ENCODE measurements at places on chromosomes 5 and 9. TPM values are rescaled to one million over a fixed set of nuclear protein-coding genes. Genes with fewer than 3 reads are reported as not detected.

- no peak overlapping the region for H3K27ac ChIP-seq
- H3K36me3 ChIP-seq, result peaks cover 2% of the 10 kb centered on the region
- H3K4me3 ChIP-seq, result no peak overlapping the region
- no peaks in the 10 kb centered on the region for H3K27me3 ChIP-seq
Measured at GRCh38 chr9:127837346-127837745, 17.1 kb downstream of the ENG start.

GRCh38 chr9:35783418-35783817 is 8.0 kb upstream of the NPR2 start:
- H3K27ac ChIP-seq, result no peak overlapping the region
- no peaks in the 10 kb centered on the region for H3K27me3 ChIP-seq
- no peak for DNase-seq
- peaks cover 41% of the 10 kb centered on the region for H3K36me3 ChIP-seq

DNA sequence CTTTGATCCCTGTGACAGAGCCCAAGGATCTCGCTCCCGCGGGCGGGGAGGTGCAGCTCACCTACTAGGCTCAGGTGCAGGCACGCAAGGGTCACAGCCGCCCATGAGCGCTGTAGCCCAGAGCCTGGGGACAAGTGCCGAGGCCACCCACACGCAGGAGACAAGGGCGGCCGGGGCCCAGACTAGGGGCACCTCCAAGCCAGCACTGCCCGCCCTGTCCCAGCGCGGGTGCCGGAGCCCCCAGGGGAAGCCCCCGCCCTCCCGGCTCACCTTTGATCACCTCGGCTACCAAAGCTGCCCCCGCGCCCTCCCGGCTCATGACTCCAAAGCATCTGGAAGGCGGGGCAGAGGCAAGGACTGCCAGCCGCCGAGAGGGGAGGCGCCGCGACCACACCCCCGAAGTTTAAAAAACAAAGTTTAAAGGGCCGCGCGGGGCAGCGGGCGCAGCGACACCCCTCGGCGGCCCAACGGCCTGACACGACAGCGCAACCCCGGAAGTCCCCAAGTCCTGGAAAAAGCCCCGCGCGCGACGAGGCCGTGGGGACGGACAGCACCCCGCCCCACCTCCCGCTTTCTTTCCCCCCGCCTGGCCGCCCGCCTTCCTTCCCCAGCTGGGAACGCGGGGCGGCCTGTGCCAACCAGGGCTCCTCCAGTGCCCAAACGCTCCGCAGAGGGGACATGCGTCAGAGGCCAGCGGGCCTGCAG is 53.0 kb downstream of the CDC14B start:
- H3K4me3 ChIP-seq, result peak overlapping the region; percentile 72
- DNase-seq, result peak; percentile 74
- H3K36me3 ChIP-seq, result no peaks in the 10 kb centered on the region
- H3K4me1 ChIP-seq, result peaks cover 30% of the 10 kb centered on the region

DNA sequence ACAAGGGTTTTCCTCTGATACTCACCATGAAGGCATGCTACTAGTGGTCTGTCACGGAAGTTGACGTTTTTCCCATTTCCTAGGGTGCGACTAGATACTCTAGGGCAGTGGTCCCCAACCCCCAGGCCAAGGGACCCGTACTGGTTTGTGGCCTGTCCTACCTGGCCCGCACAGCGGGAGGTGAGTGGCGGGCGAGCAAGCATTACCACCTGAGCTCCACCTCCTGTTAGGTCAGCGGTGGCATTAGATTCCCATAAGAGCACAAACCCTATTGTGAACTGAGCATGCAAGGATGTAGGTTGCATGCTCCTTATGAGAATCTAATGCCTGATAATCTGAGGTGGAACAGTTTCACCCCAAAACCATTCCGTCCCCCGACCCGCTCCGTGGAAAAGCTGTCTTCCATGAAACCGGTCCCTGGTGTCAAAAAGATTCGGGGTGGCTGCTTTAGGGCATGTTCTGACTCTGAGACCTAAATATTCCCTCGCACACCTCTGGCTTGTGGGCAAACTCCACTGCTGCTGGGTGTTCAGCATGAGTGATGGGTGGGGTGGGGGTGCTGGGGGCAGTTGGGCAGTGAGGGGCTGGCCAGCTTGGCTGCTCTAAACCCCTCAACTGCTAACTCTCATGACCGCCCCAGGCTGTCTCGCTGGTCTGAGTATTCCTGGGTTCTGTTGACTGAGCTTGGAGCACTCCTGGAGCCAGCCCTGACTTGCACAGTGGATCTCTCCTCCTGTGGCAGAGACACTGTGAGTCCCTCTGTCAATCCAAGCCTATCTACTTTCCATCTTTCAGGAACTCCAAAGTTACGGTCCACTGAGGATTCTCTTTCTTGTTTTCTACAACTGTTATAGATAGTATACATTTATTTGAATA is 78.3 kb upstream of the NEK6 start:
- H3K27ac ChIP-seq, result no peak overlapping the region
- no peaks in the 10 kb centered on the region for H3K36me3 ChIP-seq
- no peak for DNase-seq

GRCh38 chr9:76221423-76221822 is 172.8 kb downstream of the RFK start:
- no peak overlapping the region for H3K4me3 ChIP-seq
- H3K27ac ChIP-seq, result no peak overlapping the region
- H3K27me3 ChIP-seq, result peaks cover 4% of the 10 kb centered on the region
- H3K4me1 ChIP-seq, result no peaks in the 10 kb centered on the region

DNA sequence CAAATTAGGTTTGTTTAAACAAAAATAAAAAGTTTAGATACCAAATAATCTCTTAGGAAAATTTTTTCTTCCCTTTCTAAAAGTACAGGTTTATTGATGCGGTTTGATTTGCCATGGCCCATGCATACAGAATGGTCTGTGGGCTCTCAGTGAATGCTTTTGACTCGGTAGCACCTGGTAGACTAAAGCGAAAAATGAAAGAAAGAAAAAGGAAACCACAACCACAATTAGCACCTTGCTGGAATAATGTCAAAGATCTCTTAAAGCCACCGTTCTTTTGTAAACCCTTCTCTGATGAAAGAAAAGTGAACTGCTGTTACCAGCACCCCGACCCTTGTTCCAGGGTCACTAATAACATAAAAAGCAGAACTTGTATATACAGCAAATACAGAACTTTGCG is 157.9 kb downstream of the NFIB start:
- no peak overlapping the region for H3K27ac ChIP-seq
- H3K36me3 ChIP-seq, result no peaks in the 10 kb centered on the region

GRCh38 chr5:28014779-28015178 is 976.4 kb upstream of the CDH9 start:
- H3K4me1 ChIP-seq, result no peaks in the 10 kb centered on the region
- H3K27me3 ChIP-seq, result no peaks in the 10 kb centered on the region
- no peak overlapping the region for H3K27ac ChIP-seq
- no peaks in the 10 kb centered on the region for H3K36me3 ChIP-seq

DNA sequence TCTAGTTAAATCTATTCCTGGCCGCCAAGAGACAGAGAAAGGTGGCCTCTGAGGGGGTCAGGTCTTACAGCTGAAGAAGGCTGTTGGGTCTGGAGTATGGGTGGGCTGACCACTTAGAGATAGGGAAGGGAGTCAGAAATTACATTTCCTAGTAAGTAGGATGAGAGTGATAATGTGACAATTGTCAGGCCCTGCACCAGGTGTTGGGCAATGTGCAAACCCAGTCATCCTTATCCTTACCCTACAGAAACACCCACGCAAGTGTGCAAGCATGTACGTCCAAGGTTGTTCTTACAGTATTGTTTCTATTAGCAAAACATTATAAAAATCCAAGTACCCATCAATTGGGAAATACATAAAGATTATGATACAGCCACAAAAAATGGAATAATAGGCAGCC is 9.5 kb downstream of the SPAAR start:
- DNase-seq, result no peak
- H3K27ac ChIP-seq, result no peak overlapping the region
- no peaks in the 10 kb centered on the region for H3K36me3 ChIP-seq
- H3K27me3 ChIP-seq, result peaks cover 6% of the 10 kb centered on the region

Gene TAF1L
- total RNA-seq, result not detected

Gene SREK1
- total RNA-seq, result 69.9 TPM

Gene ZFP37
- total RNA-seq, result 0.30 TPM

Gene BTNL9
- 0.09 TPM for total RNA-seq
